ENCODE measurements at places on chromosomes 6 and 20.

DNA sequence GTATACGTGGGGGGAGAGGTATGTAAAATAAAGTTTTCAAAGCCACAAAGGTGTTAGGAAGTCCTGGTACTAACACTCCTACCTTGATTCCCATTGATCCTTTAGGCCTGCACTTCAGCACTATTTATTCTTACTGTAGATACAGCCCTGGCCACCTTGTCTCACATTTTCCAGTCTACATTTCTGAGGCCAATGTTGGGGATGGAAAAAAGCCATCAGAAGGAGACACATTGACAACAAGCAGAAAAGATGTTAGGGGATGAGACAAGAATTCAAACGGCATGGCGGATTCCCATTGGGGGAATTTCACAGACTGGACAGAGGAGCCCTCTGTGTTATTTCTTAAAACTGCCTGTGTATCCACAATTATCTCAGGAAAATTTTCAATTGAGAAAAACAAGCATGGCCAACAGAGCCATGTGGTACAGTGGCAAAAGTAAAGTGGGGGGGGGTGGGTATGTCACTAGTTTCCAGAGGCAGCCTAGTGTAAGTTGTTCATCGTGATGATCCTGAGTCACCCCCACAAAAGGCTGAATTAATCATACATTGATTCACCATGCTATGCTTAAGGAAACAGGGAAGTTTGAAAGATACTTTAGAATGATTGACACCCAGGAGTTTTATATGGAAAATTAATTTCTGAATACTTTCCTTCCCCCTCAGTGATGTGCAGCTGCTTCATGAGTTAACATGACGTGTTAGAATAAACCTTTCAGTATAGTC is 40.5 kb downstream of the RREB1 start:
- no peak for DNase-seq

DNA sequence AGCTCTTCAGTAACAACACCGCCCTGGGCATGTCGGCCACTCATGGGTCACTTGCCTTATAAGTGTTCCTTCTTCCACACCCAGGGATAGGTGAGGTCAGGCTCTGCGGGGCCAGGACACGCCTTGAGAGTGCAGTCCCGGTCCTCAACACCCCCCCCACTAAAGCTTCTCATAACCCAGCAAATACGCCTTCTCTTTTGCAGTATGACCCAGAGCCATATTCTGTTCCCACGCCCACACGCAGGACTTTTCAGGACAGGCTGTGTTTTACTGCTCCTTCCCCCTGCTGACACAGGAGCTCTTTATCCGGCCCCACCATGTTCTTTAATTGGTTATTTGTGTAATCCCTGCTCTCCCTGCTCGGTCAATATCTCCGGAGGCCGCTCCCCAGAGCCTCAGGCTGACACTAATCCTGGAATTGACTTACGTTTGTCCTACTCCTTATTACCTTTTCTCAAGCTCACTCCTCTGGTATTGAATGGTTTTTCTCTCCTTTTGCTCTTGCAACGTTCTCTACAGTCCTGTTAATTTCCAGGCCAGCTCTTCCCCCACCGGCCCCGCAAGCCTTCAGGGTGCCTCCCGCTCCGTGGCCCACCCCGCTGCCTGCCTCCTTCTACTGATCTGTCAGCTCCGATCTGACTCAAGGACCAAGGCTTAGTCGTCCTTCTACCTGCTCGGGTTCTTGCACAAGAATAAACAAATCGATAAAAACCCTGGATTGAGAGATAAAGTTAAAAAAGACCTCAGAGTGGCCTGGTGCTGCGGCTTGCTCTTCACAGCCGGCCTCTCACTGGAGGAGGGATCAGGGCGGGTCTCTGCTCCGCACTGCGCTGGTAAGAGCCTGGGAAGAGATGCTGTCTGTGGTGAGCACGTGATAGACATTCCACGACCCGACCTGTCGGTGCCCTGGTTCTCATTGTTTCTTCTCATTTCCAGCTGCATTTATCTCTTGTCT is 357.5 kb downstream of the ZFAND3 start:
- no peak for DNase-seq

DNA sequence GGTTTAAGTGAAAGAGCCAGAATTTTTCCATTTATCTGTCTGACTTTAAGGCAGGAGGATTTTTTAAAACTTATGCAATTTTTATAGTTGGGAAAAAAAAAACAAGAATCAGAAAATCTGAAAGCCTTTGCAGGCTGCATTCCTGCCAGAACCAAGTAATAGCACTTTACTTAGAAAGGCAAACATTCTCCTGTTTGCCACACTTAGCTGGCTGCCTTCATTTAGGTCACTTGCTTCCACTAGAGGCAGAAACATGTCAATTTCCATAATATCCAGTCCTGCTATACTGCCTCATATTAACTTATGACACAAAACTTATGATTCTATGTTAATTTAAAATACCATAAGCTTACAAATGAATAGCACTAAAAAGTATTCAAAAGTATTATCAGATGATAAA is 425.8 kb downstream of the FRK start:
- no peak for DNase-seq

DNA sequence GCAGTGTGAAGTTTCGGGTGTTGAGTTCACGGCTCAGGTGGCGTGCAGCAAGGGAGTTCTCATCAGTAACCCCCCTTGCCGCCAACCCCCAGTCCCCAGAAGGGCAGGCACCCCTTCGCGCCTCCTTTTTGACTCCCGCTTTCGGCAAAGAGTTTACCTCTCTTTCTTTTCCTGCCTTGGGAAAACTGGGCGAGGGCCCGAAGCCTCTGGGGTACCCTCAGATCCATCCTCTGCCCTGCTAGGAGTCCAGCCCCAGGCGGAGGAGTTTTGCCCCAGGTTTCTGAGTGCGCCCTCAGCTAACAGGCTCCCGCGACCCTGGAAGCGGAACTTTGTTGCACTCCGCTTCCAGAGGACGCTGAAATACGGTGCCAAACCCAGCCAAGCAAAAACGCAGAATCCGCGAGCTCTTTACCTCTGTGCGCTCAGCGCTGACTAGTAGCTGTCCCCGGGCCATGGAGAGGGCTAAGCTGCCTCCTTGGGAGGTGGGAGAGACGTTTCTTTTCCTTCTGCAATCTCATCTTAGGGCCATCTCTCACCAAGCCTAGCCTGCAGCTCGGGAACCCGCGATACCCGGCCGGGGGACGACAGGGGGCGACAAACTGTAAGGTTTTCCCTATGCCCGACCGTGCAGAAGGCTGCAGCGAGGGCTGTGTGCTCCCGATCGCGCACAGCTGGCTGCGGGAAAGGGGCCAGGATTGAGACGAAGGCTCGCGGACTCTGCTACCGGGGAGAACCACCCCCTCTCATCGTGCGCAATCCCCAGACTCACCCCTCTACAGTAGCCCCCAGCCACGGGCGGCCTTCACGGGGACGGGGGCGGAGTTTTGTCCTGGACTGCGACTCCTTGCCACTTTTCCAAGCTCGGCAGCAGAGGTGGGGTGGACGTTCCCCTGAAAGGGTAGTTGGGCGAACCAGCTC is 2.7 kb upstream of the PAX1 start:
- peak; percentile 54 for DNase-seq

DNA sequence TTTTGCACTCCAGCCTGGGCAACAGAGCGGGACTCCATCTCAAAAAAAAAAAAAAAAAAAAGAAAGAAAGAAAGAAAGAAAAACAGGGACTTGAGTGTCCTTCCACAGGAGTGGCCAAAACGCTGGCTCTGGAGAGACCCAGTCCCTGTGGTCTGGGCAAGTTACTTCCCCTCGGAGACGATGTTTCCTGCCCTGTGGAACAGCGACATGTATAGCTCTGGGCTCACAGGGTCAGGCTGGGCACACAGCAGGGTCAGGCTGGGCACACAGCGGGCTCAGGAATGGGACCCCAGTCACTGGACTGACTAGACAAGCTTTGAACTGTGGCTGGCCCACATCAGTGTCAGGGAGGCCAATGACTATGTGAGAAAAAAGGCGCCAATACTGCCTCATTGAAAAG is 110.7 kb downstream of the ASXL1 start:
- DNase-seq: no peak

- no peak for DNase-seq
These were observed 61.0 kb upstream of the SLCO4A1 start for GRCh38 chr20:62581308-62581707.

DNA sequence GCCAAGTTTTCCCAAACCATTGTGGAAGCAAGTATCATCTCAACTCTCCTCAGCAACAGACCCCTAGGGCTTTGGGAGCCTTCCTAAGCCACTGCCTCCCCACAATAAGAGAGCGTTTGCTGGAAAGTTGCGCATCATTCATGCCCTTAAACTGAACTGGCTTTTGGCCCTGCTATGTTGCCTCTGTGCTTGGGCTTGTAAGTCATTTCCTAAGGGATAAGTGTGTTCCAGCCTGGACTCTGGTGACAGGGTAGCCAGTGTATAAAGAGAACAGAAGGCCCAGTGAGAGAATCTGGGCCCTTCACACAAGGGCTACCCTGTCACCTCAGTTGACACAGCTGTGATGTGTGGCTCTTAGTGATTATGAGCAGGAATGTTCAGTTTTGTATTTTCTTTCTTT is 77.8 kb downstream of the COL9A1 start:
- DNase-seq: no peak

DNA sequence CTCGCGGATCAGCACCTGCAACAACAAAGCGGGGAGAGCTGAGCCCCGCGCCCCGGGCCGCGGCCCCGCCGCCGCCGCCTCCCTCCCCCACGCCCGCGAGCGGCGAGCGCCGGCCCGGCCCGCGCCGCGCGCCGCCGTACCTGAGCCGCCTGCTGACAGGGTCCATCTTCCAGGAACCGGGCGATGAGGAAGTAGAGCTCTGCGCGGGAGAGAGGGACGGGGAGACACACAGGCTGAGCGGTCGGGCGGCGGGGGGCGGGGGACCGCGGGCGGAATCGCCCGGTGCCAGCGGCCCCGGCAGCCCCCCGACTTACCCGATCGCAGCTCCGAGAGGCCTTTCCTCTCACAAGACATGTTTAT is 359 bp downstream of the PHIP start:
- DNase-seq: peak; percentile 47

- DNase-seq: no peak
These were observed 83.7 kb upstream of the ARMC2 start for GRCh38 chr6:108764580-108764950.

GRCh38 chr6:117463762-117464665 is 18.5 kb upstream of the DCBLD1 start:
- DNase-seq: peak; percentile 24

DNA sequence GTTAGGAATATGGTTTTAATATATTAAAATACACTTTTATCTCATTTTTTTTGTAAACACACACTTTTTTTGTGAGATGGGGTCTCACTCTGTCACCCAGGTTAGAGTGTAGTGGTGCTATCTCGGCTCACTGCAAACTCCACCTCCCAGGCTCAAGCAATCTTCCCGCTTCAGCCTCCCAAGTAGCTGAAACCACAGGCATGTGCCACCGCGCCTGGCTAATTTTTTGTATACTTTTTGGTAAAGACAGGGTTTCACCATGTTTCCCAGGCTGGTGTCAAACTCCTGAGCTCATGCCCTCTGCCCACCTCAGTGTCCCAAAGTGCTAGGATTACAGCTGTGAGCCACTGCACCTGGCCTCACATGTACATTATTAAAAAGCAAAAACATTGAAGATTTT is 10.8 kb downstream of the IPCEF1 start:
- DNase-seq: no peak

DNA sequence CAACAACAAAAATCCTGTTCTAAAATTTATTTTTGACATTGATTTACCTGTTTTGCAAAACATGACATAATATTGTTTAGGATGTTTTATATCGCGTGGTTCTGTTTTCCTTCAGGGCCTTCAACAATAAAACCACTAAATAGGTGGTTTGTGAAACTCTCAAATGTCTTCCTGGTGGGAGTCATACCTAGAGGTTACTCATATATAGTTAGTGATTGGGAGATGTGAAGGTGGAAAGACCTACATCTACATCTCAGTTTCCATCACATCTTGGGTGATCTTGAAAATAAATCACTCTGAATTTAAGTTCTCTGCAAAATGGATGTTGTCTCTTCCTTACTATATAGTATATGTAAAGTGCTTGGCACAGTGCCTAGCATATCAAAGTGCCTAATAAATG is 22.9 kb downstream of the C6orf62 start:
- DNase-seq: no peak

- no peak for DNase-seq
These were observed 288.5 kb upstream of the CNR1 start for GRCh38 chr6:88454658-88455057.

All from stimulated activated CD4-positive, alpha-beta T cell treated with anti-CD3 and anti-CD28 coated beads, Interleukin-1b, Interleukin-23, amount 100 ng/mL, for 48 hours (primary cell).